CD4-positive, alpha-beta T cell treated with Interleukin-15 for 4 hours (primary cell): ENCODE measurements at places on chromosomes 12 and 14.

- DNase-seq = peak; percentile 74
Measured at GRCh38 chr14:23009939-23010726, at the start of gene C14orf93. Gene C14orf93 (minus strand): TSS chr14:23010143. CDS start chr14:22999023, 11,120 bp downstream.

GRCh38 chr12:93896427-93896826 is 219.3 kb downstream of the CRADD start:
- no peak for DNase-seq

GRCh38 chr12:106941481-106942156 is 14.1 kb upstream of the TMEM263 start:
- no peak for DNase-seq

- DNase-seq = no peak
Measured at GRCh38 chr14:70398280-70398679, 18.6 kb downstream of the SYNJ2BP start.

GRCh38 chr12:3271146-3271545 is 194.0 kb downstream of the TSPAN9 start:
- DNase-seq = no peak

- no peak for DNase-seq
Measured at GRCh38 chr12:71063087-71063486, 94.7 kb downstream of the TSPAN8 start.

- no peak for DNase-seq
Measured at GRCh38 chr12:32515137-32515873, 115.9 kb downstream of the FGD4 start.

- no peak for DNase-seq
Measured at GRCh38 chr14:52380294-52380693, 66.2 kb downstream of the PTGER2 start.

DNA sequence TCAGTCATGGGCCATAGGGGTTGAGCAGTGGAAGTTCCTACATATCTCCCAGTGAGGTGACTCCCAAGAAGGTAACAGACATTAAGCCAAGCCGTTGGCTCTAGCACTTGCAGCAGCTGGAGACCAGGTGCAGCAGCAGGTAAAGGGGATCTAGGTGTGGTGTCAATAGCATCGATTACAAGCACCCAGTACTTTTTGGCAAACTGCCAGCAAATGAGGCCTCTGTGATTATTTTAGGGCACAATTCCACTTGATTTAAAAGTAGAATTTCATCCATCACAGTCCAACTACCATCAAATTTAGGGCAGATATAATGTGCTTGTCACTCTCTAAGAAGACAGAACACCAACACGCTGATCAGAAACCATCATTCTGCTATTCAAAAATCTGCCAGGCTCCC is 224.1 kb upstream of the EGLN3 start:
- no peak for DNase-seq

GRCh38 chr12:108918206-108918605 is 38.3 kb downstream of the DAO start:
- DNase-seq = no peak

DNA sequence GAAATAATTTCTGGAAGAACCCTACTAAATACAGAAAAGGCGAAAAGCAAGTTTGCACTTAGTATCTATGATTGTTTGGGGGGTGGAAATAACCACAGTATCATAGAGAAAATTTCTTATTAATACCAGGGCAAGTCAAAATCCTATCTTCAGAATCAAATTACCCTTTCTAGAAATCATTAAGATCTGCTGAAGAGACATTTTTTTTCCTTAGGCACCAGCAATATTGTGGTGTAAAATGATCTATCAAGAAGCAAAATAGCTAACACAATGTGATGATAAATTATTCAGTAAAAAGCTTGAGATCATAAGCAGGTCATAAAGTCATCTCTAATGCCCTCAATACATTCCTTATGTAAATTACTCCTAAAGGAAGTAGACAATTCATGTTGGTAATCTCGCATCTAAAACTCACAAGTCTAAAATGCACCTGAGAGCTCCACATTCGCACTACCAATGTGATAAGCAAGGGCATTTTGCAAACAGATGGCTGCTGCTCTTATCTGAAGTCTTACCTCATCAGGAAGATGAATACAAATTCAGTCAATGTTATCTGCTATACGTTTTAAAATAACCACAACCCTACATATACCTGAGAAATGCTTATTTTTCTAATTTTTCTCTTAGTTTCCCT is 14.6 kb downstream of the HEATR5A start:
- DNase-seq = no peak

- DNase-seq = no peak
Measured at GRCh38 chr12:129938089-129938488, 34.3 kb upstream of the TMEM132D start.

DNA sequence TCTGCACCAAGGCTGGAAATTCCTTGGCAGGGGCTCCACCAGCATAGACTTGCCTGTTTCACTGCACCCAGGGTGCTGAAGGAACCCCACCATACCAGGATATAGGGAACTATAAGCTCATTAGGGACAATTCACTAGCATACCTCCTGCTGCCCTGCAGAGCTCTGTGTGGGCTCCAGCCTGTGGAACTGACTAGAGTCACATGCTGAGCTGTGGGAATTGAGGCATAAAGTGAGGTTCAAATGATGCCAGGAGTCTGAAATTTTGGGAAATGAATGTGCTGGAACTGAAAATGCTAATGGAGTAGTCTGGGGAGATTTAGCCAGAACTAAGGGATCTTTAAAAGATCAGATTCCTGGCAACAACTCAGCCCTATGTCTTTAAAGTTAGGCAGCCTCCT is 7.3 kb upstream of the EMP1 start:
- DNase-seq = no peak

DNA sequence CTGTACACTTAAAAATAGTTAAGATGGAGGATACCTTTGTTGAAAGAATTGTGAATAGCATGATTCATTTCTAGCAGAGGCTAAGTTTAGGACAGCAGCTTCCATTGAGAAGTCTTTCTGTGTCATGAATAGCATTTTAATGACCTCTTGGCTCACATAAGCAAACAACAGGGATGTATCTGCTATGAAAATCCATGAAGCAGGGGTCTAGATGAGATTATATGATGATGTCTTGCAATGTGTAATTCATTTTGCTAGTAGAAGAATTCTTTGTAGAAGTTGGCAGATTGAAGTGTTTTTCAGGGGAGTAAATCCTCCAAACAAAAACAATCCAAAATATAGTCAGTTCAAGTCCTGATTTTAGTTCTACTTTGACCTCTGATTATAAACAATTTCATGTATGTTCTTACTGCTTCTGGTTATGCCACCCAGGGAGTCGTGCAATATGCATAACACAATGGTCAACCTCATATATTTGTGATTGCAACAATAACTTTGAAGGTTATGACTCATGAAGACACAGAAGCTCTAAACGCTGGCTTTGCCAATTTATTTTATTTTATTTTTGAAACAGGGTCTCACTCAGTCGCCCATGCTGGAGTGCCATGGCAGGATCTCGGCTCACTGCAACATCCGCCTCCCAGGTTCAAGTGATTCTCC is 6.9 kb upstream of the RD3L start:
- DNase-seq = no peak

GRCh38 chr12:81350309-81350708 is 272.4 kb downstream of the ACSS3 start:
- DNase-seq = no peak

- peak; percentile 82 for DNase-seq
Measured at GRCh38 chr12:51393676-51394545, 2.7 kb upstream of the GALNT6 start.

DNA sequence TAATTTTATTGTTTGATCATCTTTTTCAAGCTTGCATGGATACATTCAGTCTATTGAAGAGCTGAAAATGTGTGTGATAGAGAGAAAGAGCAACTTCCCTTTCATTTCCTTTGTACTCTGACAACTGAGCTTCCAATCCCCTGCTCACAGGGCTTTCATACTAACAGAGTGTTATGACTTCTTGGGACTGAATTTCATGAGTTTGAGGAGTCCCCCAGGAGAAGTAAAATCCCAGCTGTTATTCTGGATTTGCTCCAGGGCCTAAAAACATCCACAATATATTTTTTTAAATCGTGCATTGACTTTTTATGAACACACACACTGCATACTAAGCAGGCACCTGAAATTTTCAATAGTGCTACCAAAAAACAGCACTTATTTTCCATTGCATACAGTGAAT is 195.8 kb upstream of the CAND1 start:
- DNase-seq = no peak

- no peak for DNase-seq
Measured at GRCh38 chr12:54217774-54218241, 29.0 kb upstream of the SMUG1 start.

GRCh38 chr14:56333359-56334292 is 215.4 kb downstream of the PELI2 start:
- DNase-seq = no peak

DNA sequence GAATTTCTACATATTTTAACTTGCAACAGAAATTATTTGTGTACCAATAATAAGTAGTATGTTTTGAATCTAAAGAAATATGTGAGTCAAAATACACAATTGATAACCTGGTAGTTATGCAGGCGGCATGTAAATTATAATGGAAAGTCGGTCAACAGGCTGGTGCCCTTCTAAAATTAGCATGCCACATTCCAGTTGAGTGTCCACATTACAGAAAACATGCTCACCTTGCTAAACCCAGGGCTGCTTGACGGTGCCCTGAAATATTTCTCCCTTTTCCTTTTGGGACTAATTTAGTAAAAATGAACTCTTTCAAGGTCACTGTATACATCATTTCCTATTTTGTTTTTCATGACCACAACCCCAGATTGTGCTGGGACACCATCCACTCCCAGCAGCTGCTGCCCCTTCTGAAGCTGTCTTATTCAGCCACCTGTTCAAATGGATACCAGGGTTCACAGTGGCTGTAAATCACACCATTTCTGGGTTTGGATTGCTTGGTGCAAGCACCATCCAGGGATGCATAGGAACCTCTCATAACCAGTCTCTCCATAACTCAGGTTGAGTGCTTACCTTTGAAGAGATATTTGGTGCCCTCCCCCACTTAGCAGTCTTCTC is 110.6 kb downstream of the ANO6 start:
- no peak for DNase-seq

DNA sequence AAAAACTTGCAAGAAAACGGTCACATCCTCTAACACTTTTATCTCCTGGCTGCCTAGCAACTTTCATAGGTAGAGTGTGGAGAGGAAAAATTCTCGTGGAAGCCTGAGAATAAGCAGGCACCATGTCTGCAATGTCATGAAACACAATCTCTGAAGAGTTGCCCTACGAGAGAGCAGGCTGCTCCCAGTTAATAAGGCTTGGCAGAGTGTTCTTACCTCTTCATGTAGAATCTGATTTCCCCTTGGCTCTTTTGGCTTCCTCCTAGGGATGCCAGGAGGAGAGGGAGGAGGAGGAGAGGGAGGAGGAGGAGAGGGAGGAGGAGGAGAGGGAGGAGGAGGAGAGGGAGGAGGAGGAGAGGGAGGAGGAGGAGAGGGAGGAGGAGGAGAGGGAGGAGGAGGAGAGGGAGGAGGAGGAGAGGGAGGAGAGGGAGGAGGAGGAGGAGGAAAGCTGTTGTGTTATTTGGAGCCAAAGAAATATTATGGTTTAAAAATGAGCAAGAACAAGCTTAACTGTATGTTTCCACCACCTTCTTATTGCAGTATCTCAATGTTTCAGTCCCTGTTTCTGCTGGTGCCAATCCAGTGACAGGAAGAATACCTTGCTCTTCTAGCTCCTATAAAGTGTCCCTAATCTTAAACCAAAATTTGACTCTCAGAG is 52.9 kb downstream of the EGLN3 start:
- DNase-seq = no peak

DNA sequence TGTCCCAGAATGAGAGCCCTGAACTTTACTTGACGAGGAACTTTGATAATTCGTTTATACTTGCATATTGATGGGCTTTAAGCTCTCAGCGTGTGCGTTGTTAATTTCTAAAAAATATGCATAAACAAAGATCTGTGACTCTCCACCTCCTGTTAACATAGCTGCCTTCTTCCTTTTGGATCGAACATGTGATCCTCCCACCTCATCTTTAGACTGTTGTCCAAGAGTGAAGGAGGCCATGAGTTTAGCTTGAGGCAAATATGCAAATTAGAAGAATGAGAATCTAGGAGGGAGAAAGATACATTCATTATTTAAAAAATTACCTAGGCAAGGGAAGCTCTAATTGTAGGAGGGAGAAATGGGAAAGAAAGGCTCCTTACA is 617 bp downstream of the TTC8 start:
- no peak for DNase-seq

DNA sequence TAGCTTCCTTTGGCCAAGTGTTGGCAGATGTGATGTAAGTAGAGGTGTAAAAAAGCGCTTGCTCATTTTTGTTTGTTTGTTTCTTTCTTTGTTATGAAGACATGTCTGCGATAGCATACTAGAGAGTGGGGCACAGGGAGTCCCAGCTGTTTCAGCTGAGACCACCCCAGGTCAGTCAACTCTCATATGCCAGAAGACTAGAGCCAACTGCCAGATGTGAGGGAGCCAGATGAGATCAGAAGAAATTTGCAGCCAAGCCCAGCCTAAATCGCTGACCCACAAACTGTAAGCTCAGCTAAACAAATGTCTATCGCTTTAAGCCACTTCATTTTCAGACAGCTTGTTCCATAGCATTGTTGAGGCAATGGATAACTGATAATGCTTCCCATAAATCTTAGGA is 397.1 kb downstream of the APAF1 start:
- DNase-seq = no peak

GRCh38 chr12:64687816-64688215 is 71.4 kb downstream of the GNS start:
- no peak for DNase-seq

DNA sequence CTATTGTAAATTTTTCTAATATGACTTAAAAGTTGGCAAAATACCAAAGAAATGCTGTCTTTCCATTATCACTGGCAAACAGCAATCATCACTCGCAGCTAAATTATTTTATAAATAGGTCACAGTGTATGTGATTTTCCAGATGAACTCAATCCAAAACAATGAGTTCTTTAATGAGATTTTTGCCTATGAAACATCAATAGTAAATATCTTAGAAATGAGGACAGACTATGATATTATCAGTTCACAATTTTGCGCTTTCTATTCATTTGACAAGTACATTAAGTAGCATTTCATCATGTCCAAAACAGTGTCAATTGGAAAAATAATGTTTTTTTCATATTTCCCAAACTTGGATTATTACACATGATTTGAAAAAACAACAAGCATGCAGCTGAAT is 65.7 kb downstream of the PIK3C2G start:
- no peak for DNase-seq

- no peak for DNase-seq
Measured at GRCh38 chr14:104722938-104723650, 935 bp upstream of the ADSS1 start.
